ENCODE measurements at places on chromosomes 16 and 17. TPM values are rescaled to one million over a fixed set of nuclear protein-coding genes. Genes with fewer than 3 reads are reported as not detected.
A peak's percentile ranks its signal among the peaks of the same experiment; 100 is the strongest.

GRCh38 chr16:86823125-86823524 is 244.8 kb downstream of the FOXL1 start:
- no peak for DNase-seq

- DNase-seq = no peak
Measured at GRCh38 chr17:36689089-36689667, 87.8 kb downstream of the MRM1 start.

GRCh38 chr17:973053-973452 is 6.5 kb downstream of the NXN start:
- no peak for DNase-seq

The HSPB9 gene
- not detected for total RNA-seq

DNA sequence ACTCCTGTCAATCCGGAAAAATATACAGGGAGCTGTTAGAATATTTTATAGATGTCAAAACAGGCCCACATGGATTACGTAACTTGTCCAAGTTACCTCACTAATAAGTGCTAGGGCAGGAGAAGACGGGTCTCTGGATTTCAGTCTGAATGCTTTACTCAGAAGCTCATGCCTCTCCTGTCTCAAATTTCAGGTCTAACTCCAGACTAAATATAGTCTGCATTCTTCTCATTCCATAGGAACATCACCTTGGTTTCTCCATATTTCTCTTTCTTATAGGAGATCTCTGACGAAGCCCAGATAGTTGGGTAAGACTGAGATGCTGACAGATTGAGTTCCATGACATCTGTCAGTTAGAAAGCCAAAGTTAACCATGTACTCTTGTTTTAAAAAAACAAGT is 174.2 kb downstream of the STX8 start:
- no peak for DNase-seq

- no peak for DNase-seq
Measured at GRCh38 chr17:28904800-28905199, 1.9 kb upstream of the DHRS13 start.

- DNase-seq = peak; percentile 68
Measured at GRCh38 chr17:76682296-76682695, 28.5 kb downstream of the MXRA7 start.

DNA sequence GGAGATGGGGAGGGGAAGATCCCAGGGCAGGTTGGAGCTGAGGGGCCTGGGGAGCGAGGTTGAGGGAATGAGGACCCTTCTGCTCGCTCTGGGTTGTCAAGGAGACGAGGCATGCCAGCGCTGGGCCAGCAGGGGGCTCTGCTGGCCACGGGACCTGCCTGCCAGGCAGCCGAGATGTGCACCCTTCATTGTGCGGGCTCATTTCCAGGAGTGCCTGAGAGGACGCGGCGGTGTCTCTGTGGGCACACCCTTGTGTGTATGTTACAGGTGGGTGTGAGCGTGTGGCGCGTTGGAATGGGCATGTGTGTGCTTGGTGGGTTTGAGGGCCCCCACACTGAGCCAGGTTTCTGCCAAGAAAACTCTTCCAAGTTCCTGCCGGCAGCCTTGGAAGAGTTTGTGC is 15.9 kb downstream of the ARHGAP23 start:
- DNase-seq = peak; percentile 88

DNA sequence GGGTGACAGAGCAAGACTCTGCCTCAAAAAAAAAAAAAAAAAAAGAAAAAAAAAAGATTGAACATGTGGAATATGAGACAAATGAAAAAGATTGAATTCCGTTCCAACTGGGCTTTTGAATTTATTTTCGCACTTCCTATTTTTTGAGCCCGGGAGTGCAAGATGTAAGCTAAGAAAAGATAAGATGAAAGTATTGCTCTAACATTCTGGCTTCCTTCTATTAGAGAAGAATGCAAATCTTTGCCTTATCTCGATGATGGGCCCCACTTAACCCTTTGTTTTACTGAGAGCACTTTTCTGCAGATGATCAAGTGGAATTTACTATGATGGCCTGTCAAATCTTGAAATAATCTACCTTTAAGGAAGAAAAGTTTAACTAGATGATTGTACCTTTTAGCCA is 96.3 kb downstream of the WWOX start:
- no peak for DNase-seq

DNA sequence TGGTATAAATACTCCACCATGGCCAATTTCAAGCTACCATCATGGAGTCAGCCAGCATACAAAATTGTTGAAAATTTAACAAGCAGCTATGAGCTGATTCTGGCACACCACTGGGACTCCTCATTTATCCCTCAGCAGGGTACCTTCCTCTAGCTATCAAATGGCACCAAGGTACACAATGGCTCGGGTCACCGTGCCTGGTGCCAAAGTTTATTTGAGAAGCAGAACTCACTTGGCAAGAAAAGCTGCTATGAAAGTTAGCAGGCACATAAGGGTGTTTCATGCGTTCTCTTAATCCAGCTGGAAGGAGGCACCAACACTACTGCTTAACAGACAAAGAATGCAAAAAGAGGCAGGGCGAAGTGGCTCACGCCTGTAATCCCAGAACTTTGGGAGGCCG is 51.6 kb downstream of the IKZF3 start:
- DNase-seq = no peak
